ENCODE measurements at places on chromosomes 16 and 17. TPM values are rescaled to one million over a fixed set of nuclear protein-coding genes. Genes with fewer than 3 reads are reported as not detected.

GRCh38 chr16:79066561-79066960 is 534.0 kb downstream of the MAF start:
- DNase-seq = no peak

GRCh38 chr16:11602321-11602720 is 15.6 kb upstream of the LITAF start:
- no peak for DNase-seq

DNA sequence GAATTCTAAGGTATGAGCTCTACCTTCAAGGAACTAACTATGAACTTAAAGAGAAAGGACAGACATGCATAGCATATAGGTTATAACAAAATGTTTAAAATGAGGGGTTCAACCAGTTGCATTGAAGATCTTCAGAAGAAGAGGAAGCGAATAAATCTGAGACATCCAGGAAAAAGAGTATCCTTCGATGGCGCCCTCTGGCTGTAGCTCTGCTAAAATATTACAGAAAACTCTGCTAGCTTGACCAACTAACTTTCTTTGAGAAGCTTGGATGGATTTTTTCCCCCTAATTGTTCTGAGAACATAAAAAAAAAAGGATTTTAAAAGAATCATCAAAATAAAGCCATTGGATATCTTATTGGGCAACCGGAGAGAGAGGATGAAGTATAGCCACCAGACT is 659.9 kb upstream of the SOX9 start:
- no peak for DNase-seq

DNA sequence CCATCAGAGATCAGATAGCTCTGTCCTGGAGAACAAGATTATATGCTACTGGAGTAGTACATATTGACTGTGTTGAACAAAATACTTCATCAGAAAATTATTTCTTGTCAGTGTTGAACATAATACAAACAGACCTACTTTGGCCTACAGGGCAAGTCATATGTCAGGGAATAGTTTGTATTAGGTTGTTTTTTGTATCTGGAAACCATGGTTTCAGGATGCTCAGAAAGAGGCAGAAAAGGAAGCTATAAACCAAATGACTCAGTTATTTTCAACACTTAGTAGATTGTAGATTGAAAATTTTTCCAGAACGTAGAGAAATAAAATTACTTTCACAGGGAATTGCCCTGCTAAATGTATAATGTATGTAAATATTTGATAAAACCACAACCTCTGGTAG is 198.4 kb downstream of the CYB561 start:
- DNase-seq = peak; percentile 2

GRCh38 chr17:40106760-40107521 is 6.6 kb upstream of the NR1D1 start:
- peak; percentile 74 for DNase-seq

DNA sequence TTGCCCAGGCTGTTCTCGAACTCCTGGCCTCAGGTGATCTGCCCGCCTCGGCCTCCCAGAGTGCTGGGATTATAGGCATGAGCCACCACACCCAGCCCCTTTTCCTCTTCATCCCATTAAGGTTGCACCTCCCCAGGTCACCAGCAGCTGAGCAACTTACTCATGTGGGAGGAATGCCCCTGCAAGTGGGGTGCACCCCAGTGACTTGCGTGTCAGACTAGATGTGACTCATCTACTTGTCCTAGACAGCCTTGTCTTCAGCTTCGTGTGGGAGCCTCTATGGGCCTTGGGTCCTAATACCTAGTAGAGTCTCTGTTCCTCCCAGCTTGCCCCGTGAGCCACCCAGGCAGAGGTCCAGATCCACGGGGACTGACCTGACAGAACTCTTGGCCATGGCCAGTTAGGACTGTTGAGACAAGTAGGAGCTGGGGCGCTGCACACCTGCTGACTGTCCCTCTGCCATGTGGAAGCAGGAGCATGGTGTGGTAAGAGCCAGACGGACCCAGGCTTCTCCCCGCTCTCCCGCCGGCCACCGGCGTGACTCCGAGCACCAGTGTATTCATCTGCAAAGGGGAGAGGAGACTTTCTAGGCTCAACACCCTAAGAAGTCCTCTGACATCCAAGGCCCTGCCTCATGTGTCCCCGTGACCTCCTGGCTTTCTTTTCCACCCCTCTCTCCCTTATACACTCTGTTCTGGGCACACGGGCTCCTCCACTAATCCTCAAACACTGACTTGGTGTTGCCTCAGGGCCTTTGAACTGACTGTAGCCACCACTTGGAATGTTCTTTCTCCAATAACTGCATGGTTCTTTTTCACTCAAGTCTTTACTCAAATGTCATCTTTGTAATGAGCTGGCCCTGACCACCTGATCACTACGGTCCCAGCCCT is 11.6 kb upstream of the CBX4 start:
- no peak for DNase-seq

- DNase-seq = no peak
These were observed 560.7 kb upstream of the RBFOX1 start for GRCh38 chr16:6771956-6772355.

- DNase-seq = peak; percentile 40
These were observed 15.4 kb downstream of the ARL2BP start for GRCh38 chr16:57260294-57260929.

DNA sequence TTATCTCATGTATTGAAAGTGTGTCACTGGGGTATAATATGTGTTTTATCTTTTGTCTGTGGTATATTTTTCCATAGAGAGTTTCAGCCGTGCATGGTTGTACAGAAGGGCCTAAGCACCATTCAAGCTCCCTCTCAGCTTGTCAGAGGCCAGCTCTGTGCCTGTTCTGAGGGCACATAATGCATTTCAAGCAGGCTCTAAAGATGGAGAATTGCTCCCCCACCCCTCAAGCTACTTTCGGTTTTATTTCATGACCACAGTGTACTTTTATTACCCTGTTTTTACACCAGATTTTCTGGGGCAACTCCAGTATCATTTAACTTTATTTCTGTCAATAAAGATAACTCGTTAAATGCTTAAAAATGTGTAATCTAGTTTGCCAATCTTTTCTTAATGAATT is 131.7 kb downstream of the SHISA6 start:
- DNase-seq = no peak

DNA sequence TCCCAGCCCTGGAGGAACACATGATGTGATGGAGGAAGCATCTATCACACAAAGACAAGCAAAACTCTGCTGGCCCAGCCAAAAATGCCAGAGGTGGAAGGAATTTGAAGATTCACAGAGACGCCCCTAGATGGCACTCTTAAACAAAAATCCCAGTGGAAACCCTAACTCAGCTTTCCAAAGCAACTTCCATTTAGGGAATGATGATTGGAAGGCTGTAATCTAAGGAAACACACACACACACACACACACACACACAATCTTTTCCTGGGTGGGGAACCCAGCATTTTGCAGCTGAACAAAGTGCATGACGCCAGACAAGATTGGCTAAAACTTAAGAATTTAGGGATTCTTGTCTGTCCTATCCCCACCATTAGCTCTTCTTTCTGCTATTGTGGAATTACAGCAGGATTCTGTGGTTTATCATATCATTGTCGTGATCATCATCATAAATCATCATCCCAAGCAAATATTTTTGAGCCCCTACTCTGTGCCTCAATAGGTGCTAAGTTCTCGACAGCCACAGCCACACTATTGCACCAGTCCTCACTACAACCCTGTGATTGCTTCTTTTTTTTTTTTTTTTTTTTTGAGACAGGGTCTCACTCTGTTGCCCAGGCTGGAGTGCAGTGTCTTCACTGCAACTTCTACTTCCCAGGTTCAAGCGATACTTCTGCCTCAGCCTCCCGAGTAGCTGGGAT is 1.6 kb upstream of the LDAF1 start:
- DNase-seq = peak; percentile 47

- peak; percentile 33 for DNase-seq
These were observed 146.2 kb downstream of the PARN start for GRCh38 chr16:14483819-14484385.

GRCh38 chr16:11681976-11682654 is 13.9 kb downstream of the SNN start:
- DNase-seq = no peak

DNA sequence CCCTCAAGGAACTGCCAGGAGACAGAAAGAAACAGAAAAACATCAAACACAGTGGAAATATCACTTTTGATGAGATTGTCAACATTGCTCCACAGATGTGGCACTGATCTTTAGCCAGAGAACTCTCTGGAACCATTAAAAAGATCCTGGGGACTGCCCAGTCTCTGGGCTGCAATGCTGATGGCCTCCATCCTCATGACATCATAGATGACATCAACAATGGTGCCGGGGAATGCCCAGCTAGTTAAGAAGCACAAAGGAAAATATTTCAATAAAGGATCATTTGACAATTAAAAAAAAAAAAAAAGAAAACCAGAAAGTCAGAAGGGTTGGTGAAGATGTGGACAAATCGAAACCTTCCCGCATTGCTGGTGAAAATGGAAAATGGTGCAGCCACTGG is 14.9 kb upstream of the CHMP6 start:
- no peak for DNase-seq

GRCh38 chr17:72587156-72587555 is 466.3 kb downstream of the SOX9 start:
- no peak for DNase-seq

- no peak for DNase-seq
These were observed 2.7 kb downstream of the AHSP start for GRCh38 chr16:31530405-31530804.

DNA sequence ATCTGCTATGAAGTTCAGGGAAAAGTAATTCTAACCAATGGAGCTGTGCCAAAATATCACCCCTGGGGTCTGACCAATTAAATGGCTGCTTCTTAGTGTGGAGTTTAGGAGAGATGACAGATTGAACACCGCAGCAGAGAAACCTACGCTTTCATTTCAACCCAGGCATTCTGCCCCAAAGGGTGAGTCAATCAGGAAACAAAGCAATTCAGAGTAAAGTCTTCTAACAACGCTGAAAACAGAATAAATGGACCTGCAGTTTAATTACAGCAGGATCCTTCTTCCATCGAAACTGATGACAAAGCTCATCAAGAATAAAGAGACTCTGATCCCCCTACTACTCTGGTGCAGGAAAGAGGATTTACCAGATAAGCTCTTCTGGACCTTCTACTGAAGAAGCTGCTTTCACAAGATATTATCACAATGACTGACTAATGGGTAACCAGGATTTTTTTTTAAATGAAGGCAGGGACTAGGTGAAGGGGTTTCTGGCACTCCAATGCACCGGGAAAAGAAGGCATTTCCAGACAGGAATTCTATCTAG is 16.7 kb downstream of the RFFL start:
- DNase-seq = no peak

DNA sequence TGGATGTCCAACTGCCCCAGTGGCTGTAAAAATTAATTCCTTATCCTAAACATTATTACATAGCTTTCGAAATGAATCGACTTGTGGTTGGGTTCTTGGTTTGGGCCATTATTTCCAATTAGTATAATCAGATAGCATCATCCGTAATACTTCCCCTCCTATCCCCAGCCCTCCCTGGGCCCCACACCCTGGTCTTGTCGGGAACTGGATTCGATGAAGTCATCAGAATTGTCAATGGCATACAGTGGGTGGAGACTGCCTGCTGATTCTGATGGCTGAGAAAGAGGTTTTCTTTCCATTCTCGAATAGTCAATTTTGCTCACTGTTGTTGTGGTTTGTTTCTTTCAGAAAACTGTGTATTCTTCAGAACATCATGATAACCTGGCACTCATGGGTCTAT is 395.1 kb downstream of the SEC14L1 start:
- DNase-seq = no peak

DNA sequence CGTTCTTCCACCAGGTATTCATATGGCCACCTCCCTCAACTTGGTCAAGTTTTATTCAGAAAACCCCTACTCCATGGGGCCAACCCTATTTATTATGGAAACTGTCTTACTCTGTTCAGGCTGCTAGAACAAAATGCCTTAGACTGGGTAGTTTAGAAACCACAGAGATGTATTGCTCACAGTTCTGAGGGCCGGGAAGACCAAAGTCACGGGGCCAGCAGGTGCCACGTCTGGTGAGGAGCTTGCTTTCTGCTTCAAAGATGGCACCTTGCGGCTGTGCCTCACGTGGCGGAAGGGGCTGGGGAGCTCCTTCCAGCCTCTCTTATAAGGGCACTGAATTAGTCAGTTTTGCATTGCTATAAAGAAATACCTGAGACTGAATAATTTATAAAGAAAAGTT is 74.3 kb downstream of the AXIN2 start:
- no peak for DNase-seq

DNA sequence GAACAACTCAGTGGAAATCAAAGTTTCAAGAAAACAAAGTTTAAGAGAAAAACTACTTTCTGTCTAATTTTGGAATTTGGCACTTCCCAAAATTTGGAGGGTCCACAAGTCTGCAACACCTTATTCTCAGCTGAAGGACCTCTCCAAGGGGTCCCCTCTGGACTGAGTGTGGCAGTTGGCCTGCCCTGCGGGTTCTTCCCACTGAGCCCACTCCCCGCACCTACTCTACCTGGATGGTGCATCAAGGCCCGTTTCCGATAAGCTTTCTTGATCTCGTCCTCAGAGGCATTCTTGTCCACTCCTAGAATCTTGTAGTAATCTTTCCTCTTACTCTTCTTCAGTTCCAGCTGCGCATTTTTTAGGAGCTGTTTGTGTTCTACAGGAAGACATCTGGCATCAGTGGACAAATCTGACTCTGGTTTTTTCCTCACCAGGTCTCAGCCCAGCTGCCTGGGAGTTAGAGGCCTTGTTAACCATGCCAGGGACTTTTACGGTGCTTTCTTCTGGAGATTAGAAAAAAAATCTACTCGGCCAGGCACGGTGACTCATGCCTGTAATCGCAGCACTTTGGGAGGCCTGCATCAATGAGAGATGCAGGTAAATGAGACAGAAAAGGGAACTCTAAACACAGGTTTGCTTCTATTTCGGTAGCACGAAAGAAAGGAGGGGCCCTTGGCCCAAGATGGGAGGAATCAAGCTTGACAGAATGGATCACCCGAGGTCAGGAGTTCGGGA is 15.6 kb downstream of the CNP start:
- no peak for DNase-seq

DNA sequence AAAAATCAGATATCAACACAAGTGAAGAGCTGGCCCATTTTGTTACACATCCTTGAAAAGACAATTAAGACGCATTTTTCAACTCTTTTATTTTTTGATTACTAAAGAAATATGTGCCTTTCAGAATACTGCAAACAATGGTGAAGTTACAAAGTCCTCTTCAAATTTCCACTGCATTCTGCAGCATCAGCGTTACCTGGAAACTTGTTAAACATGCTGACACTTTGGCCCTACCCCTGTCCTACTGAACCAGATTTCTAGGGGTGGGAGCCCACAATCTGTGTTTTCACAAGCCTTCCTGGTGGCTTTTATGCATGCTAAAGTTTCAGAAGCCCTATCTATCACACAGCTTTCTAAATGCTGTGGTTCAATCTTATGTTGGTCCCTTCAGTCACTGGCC is 4.5 kb upstream of the CCL14 start:
- no peak for DNase-seq

GRCh38 chr17:27218719-27219488 is 75.0 kb upstream of the WSB1 start:
- no peak for DNase-seq

- no peak for DNase-seq
These were observed 52.7 kb downstream of the HAPSTR1 start for GRCh38 chr16:9144106-9144505.

- DNase-seq = no peak
These were observed 36.0 kb upstream of the ADCY9 start for GRCh38 chr16:4152267-4152666.

BAIAP3 gene
- total RNA-seq = 1.2 TPM

KRT14 gene
- total RNA-seq = 763 TPM

RNF222 gene
- 3.3 TPM for total RNA-seq

KRTAP9-8 gene
- 8.5 TPM for total RNA-seq

ACE gene
- total RNA-seq = 5.6 TPM

MED1 gene
- 22.1 TPM for total RNA-seq

EIF4A3 gene
- 60.4 TPM for total RNA-seq

HAS3 gene
- total RNA-seq = 9.9 TPM

TBC1D3G gene
- not detected for total RNA-seq

Measured in skin of body (tissue), 3 donors.